ENCODE measurements at places on chromosomes 7 and 10.

DNA sequence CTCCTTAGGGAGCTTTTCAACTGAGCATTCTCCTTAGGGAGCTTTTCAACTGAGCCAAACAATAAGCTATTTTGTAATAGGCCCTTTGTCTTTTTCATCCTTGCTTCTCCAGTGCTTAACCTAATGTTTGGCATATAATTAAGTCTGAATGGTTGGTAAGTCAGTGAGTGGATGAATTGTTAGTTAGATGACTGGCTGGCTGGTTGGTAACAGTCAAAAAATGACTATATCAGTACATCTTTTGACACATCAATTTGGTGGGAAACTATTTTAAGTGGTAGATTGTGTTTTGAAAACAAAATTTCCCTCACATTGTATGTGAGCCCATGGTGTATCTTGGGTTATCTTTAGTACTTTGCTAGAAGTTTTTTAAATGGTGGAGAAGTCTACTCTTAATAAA is 16.4 kb downstream of the ING3 start:
- no peak for DNase-seq

DNA sequence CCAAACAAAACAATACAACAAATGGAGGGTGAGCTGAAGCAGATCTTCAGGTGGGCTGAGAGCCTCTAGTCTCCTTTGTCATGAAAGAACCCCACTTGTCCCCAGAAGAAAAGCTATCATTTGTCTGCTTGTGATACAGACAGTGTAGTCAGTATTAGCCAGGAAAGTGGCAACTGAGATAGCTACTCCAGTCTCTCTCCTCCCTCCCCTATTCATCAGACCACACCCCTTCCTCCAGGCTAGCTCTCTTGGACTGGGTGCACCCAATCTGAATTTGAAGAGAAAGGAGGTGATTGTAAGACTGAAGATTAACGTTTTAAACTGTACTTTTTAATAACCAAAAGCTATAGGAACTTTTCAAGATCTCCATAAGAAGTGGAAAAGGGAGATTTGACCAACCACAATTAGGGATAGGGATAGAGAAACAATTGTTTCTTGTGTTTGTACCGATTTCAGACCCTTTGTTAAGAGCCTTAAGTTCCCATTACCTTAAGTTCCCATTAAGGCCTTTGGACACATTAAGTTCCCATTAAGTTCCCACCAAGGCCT is 14.1 kb downstream of the BMPR1A start:
- peak; percentile 76 for DNase-seq

GRCh38 chr7:29881724-29882123 is 75.4 kb downstream of the WIPF3 start:
- no peak for DNase-seq

- DNase-seq: no peak
These were observed 1.5 kb downstream of the TRIL start for GRCh38 chr7:28956608-28957063.

DNA sequence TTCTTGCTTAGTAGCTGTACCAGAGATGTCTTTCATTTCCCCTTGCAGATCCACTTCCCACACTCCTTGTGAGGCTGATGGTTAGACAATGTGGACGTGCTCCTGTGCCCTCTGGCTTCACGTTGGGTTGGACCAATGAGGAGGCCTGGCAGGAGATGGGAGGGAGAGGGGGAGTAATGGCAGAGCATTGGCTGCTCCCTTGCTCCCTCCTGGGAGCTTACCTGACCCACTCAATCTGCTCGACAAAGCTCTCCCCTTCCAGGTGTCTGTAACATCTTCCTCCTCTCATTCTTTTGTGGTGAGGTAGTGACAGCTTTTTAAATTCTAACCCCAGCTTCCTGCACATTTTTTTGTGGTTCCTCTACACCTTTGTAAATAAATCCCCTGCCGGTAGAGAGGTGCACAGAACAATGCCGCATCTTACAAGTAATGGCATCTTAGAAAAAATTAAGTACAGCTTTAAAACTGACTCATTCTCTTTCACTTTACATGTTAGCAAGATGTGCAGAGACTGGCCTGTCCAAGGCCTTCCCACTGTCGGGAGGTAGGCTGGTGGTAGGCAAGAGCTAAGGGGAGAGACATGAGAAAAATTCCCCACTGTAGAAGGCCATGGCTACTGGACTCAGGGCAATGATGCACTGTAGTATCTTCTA is 134.3 kb downstream of the HTR7 start:
- no peak for DNase-seq

DNA sequence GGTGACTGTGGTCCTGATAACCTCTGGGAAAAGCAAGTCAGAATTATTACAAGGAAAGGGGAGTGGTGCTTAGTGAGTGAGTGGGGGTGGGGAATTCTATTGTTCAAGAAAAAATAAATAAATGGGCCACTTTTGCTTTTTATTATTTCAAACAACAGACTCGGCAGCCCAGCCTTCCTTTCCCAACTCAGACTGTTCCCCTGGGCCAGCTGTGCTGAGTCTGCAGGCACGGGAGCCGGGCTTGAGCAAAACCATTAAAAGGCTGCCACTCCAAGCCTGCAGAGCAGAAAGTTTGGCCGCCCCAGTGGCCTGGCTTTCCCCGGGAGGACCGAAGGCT is 90.0 kb downstream of the PLXNA4 start:
- DNase-seq: no peak

Data from K562 (cell line).